Activated CD8-positive, alpha-beta memory T cell treated with anti-CD3 and anti-CD28 coated beads for 48 hours (primary cell): ENCODE measurements at places on chromosomes 1 and 21.

DNA sequence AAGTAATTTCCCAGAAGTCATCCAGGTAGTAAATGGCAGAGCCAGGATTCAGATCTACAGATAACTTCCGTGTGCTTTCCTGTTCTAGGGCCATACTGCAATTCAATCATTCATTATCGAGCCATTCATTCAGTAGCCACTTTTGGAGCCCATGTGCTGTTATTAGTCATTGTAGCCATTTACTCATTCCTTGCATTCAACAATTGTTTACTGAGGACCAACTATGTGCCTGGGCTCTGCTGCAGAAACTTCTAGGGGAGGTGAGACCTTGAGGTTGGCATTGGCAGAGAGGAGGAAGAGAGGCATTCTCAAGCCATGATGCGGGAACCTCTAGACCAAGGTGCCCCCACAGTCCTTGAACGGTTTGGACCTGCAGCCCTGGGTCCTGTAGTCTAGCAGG lies 27.9 kb downstream of the EPHB2 start:
- no peak for DNase-seq

DNA sequence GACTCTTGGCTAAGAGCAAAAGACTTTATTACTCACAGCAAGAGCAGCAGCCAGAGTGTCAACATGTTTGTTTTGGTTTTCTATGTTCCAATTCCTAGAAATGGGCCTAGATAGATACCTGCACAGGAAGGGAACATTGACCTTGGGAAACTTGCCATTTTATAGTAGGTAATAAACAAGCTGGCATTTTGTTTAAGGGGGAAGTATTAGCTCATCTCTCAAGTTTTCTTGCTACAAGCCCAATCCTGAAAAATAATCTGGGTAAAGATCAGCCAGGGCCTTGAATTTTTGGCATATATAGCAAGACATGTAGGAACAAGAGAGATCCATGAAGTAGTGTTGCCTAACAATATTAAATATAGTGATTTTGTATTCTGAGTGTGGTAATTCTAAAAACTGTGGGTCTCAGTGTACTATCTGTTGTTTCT lies 51.4 kb upstream of the RGL1 start:
- no peak for DNase-seq

GRCh38 chr1:9942399-9942938 lies 722 bp downstream of the LZIC start:
- DNase-seq: no peak

DNA sequence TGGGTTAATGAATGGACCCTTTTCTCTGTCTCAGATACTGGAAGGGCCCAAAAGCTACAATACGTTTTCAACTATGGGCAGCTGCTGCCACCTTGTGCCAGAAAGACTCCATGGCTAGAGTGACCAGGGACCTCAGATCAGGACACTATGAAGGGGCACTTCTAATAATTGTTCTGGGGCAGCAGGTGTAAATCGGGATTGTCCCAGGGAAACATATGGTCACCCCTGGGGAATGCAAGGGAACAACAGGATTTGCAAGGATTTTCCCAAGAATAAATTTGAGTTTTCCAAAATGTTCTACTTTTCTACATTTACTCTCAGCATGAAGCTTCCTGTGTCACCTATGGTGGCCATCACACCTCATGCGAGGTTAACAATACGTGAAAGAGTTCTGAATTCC lies 12.0 kb upstream of the FCAMR start:
- peak; percentile 18 for DNase-seq

DNA sequence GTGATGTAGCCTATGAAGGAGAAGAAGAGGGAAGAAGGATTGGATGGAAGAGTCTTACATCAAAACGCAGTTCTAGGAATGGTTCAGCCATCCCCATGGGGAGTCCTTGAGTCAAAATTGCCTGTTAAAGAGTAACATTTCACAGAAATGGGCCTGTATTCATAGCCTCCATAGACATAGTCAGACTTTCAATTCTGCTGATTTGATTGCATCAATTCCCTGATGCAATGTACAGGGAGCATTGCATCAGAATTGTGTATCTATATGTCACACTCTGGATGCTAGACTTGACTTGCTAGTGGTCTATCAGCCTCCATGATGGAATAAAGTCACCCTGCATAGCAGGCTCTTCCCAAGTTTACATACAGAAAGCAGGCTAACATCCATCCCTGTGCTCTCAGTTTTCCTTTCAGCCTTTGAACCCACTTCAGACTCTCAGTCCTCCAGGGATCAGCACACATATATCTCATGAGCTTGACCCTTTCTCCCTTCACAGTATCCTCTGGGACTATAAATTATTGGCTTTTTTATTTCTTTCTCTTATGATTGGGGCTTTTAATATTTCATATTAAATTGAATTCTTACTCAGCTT lies 1111.7 kb upstream of the B3GALT2 start:
- DNase-seq: no peak
